Activated CD4-positive, alpha-beta T cell treated with anti-CD3 and anti-CD28 coated beads for 4 hours (primary cell): ENCODE measurements at places on chromosomes 12 and 14.
A peak's percentile ranks its signal among the peaks of the same experiment; 100 is the strongest.

GRCh38 chr12:12985817-12986408 is 14.2 kb downstream of the HEBP1 start:
- no peak for DNase-seq

DNA sequence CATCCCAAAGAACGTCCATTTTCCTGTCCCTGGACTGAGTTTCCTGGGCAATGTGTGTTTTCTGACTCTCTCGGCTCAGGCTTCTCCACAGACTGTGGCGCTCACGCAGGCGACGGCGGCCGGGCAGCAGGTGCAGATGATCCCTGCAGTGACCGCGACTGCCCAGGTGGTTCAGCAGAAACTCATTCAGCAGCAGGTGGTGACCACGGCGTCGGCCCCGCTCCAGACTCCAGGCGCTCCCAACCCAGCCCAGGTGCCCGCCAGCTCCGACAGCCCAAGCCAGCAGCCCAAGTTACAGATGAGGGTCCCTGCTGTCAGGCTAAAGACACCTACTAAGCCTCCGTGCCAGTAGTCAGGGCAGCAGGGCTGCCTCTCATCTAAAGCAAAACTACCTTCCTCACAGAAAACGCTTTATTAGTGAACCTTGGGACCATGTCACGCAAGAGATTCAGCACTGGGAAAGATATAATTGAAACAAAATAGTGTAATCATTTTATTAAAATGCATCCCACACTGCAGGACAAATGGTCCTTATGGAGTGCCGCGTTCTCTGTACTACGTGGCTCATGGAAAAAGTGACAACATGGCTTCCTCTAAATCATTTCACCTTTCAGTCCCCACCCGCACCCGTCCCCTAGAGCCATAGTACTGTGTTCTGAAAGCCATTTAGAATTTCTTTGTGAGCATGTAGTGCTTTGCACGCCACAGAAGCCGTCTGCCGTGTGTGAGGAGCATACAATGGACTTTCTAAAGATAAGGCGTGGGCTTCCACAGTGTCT is 66.6 kb downstream of the DDX51 start:
- DNase-seq = no peak

DNA sequence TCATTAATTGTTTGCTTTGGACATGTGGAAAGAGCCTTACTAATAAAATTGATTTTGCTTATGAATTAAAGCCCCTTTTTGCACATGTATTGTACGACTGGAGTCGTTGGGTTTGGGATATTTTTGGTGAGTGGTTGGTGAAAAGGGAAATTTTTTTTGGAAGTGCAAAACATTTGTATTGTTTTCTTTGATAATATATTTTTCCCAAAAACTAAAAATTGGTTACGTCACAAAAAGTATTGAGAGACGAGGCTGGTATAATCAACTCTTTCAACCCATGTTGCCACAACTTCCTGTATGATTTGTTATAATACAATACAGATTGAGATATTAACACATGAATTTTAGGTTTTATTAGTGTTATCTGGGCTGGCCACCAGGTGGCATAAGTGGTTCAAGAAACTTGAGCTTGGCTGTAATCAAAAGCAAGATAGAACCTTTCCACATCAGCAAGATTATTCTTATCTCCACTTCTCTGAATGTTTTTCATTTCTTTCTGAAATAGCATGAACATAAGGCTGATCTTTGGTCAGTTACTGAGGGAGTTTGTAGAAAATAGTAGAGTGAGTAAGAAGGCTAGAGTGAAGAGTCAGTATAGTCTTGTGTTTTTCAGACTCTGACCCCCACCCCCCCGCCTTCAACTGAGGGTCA is 8.7 kb downstream of the NGDN start:
- DNase-seq = peak; percentile 57

DNA sequence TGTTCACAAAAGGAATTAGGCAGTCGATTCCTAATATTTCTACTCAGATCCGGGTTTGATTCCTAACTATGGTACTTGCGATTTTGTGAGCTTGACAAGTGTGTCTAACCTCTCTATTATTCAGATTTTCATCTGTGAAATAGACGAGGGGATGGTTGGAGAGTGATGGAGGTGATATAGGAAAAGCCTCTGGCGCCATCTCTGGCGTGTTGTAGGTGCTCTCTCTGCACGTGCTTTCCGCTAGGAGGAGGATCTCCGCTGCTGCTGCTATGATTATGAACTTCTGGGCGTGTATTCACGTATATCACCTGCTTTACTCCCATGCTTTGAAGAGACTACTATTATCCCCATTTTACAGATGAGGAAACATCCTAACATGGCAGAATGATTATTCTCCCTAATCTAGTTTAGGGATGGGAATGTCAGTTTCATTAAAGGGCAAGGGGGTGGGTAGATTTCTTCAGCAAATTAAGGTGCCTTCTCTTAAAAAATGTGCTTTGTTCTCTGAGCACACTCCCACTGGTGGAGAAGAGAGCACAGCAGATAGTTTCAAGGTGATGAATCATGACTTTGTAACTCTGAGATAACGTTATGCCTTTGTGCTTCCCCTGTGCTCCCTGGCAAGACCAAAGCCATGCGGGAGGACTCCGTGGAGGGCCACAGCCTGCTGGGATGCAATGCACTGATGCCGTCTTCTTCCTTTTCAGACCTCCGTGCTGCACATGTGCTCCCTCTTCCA is 97.1 kb downstream of the PRIMA1 start:
- no peak for DNase-seq

- no peak for DNase-seq
Observed at GRCh38 chr14:64915797-64916196, 1.5 kb downstream of the CHURC1 start.

DNA sequence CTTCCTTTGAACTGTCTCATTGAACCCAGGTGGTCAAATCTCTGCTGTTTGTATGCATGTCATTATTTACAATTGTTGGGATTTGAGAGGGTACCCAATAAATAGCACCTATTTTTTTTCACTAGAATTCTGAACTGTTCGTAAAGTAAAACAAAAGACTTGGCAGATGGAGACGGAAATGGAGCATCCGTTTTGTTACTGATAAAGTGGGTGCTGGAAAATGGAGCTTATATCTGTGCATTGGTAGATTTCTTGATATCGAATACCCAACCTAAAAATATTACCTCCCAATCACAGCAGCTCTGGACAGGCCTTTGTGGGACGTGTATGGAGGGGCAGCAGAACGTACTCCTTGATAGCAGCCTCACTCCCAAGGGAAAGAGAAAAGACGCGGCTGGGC is 224.4 kb downstream of the C12orf75 start:
- DNase-seq = no peak

DNA sequence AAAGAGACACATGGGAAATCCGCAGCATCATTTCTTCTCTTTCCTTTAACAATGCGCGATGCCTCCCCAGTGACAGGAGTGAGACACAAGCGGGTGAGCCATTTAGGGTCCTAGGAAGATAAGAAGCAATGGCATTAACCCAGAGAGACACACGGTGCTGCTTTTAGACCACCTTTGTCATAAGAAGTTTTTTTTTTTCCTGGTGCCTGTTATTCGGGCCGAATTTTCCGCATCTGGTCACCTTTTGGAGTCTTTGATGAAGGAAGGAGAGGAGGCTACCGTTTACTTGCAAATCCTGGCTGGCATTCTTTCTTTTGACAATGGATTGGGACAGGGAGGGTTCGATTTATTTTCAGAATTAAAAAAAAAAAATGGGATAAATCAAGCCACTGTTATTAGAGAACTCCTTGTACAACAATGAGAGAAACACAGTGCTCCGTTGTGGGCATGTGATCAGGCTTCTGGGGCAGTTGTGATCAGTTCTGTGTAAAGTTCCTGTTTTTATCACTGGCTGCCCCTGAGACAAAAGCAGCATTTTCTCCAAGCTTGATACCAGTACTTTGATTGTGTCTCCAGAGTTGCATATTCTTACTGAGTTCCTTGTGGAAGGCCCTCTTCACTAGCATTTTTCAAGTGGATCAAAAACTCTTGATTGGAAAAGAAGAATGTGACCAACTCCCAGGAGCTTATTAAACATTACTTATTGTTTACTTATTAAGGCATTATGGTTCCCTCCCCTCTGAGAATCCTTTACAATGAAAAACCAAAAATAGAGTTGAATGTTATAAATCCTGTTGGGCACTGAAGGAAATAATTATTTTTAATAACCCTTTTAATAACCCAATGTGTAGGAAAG is 1.1 kb downstream of the DIP2B start:
- no peak for DNase-seq

GRCh38 chr14:94383777-94384176 is 4.6 kb downstream of the SERPINA1 start:
- DNase-seq = no peak

DNA sequence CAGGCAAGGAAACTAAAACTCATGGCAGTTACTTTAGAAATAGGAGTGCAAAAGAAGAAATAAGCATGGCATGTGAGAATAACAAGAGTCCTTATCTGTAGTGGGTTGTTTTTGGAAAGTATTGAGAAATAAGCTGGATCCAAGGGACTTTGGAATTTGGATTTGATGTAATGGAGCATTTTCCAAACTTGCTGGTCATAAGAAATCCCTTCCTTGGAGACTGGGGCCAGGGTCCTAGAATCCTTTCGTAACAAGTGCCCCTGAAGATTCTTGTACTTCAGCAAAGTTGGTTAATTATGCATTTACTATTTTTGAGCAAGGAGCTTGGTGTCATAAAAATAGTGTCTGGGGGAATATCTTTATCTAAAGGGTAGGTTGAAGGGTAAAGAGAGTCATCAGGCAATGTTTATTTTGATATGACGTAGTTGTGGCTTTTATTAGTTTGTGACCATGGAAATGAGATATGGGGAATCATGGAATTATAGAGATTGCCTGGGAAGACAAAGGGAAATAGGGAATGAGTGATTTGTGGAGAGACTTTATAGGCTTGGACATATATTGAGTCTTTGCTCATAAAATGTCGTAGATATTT is 53.9 kb downstream of the WNK1 start:
- no peak for DNase-seq

GRCh38 chr12:129762436-129762835 is 141.4 kb downstream of the TMEM132D start:
- no peak for DNase-seq

DNA sequence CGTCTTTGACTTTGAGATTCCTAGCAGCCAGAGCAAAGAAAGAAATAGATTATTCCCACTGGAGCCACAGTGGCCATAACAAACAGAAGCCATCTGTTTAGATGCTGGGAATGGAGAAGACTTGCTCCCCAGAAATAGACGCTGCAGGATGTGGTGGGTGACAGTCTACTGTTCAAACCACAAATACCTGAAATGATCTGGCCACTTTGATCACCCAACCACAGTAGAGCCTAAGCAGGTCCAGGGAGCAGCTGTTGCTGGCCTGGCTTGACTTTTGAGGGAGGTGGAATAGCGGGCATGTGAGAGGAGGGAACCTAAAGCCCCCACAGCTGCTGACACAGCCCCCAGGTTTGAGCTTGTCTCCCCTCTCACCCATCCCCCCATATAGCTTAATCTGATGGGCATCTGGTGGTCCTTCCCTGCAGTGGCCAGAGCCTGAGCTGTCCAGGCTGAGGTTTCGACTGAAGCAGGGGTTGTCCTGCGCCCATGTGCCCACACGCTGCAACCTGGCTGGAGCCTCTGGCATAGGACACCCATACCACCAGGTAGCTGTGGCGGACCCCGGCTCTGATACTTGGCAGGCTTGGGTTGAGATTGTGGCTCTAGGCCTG is 38.7 kb downstream of the SH2B3 start:
- no peak for DNase-seq

DNA sequence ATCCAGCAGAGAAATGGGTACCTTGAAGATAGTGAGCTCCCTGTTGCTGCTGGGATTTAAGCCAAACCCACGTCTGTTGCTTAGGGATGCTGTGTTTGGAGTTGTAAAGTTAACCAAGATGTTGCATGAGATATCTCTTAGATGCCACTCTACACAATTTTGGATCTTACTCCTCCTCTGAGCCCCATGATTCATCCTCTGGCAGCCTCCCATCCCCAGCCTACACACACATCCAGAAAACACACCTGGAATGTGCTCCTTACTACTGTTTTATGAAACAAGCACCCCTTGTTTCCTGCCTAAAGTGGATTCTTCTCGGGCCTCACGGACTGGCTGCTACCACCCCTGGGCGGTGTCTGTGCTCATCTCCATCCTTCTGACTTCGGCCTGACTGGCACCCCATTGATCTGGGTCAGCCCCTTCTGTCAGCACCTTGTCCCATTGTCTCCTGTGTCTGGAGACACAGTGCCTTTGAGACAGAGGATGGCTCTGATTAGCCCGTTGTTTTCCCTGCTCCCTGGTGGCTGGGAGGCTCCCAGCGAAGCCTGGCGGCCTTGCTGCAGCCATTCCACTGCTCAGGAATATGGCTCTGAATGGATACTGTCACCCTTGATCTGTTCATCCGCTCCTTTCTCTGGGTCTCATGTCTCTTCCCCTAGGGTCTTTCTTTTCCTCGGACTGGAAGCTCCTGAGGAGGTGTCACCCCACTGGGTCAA is 24.3 kb downstream of the TSPAN9 start:
- no peak for DNase-seq

DNA sequence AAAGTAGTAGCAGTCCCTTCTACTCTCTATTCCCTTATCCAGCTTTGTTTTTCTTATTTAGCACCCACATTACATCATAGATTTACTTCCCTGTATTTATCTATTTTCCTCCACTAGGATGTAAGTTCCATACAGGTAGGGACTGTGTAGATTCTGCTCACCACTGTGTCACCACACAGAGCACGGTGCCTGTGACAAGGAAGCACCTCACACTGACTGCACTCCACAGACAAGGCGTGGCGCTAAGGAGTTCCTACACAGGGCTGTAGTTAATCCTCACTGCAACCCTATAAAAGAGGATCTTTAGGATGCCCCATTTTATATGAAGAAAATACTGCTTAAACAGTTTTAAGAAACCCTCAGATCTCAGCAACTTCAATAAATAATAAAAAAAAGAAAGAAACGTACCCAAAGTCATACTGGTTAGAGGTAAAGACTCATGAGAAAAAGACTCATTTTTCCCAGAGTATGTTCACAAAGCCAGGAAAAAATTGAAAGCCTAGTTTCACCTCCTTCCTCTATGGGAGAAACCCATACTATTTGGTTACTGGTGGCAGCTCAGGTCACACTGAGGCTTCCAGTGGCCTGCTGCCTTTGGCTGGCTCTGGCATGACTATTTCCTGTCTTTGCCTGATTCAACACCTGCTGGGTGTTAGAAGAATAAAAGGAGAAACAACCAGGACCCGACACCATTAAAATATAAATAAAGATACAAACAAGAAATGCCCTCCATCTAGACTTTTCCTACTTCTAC is 36.9 kb downstream of the RAD9B start:
- DNase-seq = no peak

DNA sequence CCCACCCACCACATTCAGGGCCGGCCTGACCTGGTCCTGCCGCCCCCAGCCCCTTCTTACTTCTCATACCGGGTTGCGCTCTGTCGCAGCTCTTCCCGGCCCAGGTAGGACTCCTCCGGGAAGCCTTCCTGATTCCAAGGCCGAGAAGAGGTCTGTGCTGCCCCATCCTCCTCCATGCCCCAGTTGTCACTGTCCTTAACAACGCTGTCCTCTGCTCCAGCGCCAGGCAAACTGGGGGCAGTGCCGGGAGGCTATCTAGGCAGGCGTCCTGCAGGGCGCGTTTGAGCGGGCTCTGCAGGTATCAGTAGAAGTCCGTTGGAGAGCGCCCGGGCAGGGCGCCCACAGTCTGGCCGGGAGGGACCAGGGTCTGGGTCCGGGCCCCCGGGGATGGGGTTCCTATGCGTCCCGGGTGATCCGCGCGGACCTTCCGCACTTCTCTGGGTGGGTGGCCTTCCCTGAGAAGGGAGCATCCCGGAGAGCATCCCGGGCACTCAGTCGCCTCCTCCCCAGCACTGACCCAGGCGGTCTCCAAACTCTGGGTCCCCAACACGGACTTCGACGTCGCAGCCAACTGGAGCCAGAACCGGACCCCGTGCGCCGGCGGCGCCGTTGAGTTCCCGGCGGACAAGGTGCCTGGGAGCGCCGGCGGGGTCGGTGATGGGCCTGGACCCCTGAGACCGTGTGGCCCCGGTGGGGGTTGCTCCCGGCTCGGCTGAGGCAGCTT is 900 bp downstream of the AMN start:
- no peak for DNase-seq
